Endothelial cell of umbilical vein (primary cell): ENCODE measurements at places on chromosomes 12 and 14. TPM values are rescaled to one million over a fixed set of nuclear protein-coding genes. Genes with fewer than 3 reads are reported as not detected.

DNA sequence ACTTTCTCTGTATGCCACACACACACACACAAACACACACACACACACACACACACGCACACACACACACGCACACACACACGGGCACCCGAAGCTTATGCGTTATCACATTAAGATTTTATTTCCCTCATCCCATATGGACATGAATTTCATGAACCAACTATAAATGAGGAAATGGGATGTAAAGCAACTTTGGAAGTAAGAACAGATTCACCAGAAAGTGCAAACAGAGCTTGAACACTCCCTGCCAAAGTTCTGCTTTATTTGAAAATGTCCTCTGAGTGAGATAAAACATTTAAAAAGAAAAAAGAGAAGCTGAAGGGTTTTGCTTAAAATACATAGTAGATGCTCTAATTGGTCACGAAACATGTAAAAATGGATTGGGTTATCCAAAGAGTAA lies 90.4 kb upstream of the OTX2 start:
- no peak overlapping the region for H3K27ac ChIP-seq
- DNase-seq: no peak
- H3K4me1 ChIP-seq: no peaks in the 10 kb centered on the region
- no peaks in the 10 kb centered on the region for H3K36me3 ChIP-seq
- peaks cover 7% of the 10 kb centered on the region for H3K27me3 ChIP-seq

Gene LRRC10
- polyA plus RNA-seq: not detected in 2 replicates

- no peak overlapping the region for H3K4me3 ChIP-seq
- no peaks in the 10 kb centered on the region for H3K27me3 ChIP-seq
- H3K4me1 ChIP-seq: peaks cover 20% of the 10 kb centered on the region
- DNase-seq: no peak
Observed at GRCh38 chr14:49915085-49915484, 22.2 kb downstream of the ARF6 start.

Gene ADGRD1
- polyA plus RNA-seq: 0.03 and 0.07 TPM in 2 replicates

DNA sequence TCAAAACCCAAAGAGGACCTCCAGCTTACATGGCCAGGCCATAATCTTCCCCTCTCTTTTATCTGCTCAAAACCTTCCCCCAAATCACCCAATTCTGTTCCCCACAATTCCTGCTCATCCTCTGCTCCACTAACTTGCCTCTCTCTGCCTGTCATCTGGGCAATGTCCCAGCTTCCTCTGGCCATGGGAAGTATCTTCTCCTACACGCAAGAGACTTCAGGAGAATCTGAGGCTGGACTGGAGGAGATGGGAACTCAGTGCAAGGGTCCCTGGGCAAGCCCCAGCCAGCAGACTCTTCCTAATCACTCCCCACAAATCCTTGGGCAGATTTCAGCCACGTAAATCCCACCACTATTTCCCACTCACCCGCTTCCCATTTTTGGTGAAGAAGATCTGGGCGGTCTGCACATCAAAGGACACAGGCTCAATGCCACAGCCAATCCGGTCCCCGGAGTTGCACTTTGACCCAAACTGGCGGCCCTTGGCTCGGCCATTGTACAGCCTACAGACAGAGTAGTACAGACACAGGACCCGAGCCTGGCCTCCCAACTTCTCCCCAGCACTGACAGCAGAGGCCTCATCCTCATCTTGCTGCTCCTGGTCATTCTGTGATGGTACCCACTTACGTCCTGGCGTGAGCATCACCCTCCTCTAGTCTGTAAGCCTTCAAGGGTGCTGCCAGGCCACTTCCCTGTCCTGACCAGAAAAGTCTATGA lies 4.7 kb downstream of the SPRYD3 start:
- H3K4me1 ChIP-seq: peaks cover 21% of the 10 kb centered on the region
- H3K27ac ChIP-seq: no peak overlapping the region
- H3K36me3 ChIP-seq: no peaks in the 10 kb centered on the region
- no peak for DNase-seq

Gene SYCP3
- polyA plus RNA-seq: not detected in 2 replicates

Gene ACSM4
- not detected in 2 replicates for polyA plus RNA-seq

Gene GRIN2B
- not detected in 2 replicates for polyA plus RNA-seq

DNA sequence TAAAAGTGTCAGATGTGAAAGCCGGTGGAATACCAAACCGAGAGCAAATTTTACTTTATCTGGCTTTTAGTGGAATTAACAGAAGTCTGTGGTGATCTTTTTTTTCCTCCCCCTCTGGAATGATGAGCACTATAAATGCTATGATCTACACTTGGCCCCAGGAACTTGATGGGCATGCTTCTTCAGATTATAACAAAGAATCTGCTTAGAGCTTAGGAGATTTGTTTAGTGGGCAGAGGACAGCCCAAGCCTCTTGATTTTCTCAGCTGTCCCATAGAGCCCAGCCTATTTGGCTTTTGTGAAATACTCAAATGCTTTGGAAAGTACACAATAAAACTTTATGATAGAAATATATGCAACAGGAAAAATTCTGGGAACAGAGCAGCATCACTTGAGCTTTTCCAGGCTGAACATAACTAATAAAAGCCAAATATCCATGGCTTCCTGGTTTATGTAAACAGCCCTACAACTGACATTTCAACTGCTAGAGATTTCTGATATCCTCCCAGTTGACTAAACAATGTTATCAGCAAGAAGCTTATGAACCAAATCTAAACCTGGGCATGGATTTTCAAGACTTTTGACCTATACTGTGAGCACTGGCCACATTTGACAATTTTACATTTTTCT lies 149.6 kb downstream of the PLXNC1 start:
- no peak overlapping the region for H3K27ac ChIP-seq
- no peak overlapping the region for H3K4me3 ChIP-seq
- peak; percentile 40 for DNase-seq
- H3K27me3 ChIP-seq: no peaks in the 10 kb centered on the region
- no peaks in the 10 kb centered on the region for H3K36me3 ChIP-seq

- no peaks in the 10 kb centered on the region for H3K36me3 ChIP-seq
- H3K27me3 ChIP-seq: no peaks in the 10 kb centered on the region
- no peak for DNase-seq
- H3K4me3 ChIP-seq: no peak overlapping the region
Observed at GRCh38 chr12:132163041-132163910, 19.0 kb downstream of the NOC4L start.

DNA sequence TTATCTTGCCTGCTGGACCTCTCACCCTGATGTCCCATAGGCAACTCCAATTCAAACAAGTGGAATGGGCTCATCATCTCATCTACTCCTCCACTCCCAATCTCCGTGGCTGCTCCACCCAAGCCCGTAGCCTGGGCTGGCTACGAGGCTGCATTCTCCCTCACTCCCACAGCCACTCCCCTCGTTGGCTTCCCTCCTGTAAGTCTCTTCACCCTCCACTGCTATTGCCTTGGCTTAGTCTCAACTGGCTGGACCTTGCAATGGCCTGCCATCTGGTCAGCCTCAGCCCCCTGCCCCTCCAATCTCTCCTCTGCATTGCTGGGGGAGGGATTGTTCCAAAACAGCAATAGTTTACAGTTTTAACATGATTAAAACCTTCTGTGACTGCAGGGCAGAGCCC lies 44.4 kb upstream of the PELI2 start:
- no peak for DNase-seq
- no peak overlapping the region for H3K4me3 ChIP-seq
- H3K27me3 ChIP-seq: no peaks in the 10 kb centered on the region
- no peak overlapping the region for H3K27ac ChIP-seq

DNA sequence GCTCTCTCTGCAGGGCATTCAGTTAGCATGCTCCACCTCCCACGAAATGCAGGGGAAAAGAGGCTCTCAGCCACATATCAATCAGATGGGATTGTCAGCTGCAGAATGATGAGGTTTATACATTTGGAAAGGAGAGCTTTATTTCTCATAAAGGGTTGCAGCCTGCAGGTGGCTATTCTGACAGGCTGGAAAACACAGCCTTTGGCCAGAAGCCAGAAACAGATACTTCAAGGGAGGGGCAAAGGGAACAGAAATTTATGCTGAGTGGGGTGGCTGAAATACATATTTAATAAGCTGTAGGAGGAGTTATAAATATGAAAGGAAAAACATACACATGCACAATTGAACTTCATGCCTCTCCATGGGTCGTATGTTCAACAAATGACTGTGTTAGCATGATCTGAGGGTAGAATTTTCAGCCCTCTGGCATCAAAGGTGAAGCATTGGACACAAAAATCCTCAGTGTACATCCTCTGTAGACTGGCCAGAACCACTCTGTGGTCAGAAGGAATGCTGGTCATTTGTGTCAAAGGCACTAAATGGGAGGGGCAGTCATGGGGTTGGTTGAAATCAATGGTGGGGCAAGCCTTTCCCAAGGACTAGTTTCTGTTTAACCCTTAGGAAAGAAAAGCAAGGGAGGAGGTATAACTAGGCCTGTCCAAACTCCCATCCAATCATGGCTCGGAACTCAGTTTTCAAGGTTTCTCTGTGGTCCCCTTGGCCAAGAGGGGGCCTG lies 62.4 kb downstream of the TMX1 start:
- no peak overlapping the region for H3K4me3 ChIP-seq

Gene RNASE4
- polyA plus RNA-seq: 27.4 and 35.1 TPM in 2 replicates

Gene AKT1
- polyA plus RNA-seq: 177 and 186 TPM in 2 replicates
